Iris pigment epithelial cell (primary cell): ENCODE measurements at places on chromosomes 1 and 21.
A peak's percentile ranks its signal among the peaks of the same experiment; 100 is the strongest.

DNA sequence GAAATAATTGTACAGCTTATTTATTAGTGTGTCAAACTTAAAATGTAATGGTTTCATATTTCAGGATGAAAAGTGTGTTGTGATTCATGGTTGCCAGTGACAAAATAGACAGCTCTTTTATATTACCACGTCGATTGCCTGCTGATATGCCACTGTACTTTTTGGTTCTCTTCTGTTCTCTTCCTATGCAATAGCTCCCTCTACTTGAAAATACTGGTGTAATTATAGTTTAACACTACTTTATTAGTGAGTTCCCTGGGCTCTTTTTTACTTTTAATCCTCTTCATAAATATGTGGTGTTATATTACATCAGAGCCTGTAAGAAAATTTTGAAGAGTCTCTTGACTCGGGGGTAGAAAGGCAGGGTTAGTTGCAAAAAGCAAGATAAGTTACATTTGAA lies 111.3 kb downstream of the PATJ start:
- DNase-seq = peak; percentile 44

- DNase-seq = peak; percentile 58
These were observed 6.3 kb upstream of the KYAT3 start for GRCh38 chr1:88998716-88999115.

GRCh38 chr1:41629571-41629970 lies 145.1 kb upstream of the EDN2 start:
- peak; percentile 74 for DNase-seq

DNA sequence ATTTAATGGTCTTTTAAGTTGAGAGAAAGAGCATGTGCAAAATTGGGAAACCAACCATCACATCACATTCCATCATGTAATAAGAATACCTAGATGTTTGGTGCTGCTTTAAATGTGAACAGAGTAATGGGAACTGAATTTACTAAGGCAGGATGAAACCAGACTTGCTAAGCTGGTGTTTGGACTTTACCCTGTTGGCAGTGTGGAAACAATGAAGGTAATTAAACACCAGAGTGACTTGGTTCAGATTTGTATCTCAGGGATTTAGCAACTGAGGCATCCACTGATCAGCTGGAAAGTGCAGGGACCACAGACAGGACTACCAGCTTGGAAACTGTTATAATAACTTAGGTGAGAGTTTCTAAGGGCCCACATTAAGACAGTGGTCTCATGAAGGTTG lies 263.4 kb downstream of the OLFM3 start:
- DNase-seq = no peak
